ENCODE measurements at places on chromosomes 12 and 14.

DNA sequence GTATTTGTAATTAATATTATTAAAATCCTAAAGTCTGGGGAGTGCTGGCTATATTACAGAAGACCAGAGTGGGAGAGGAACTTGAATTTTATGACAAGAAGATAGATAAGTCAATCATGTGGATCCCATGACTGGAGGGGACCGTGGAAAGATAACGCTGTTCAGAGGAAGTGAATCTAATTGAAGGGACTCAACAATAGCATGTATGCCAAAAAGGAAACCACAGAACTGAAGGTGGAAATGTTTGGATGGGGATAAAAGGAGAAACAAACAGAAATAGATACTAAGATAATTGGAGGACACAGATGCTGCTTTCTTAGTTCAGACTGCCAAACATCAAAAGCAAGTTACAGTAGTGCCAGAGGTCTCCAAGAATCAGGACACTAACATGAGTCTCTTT lies 21.1 kb downstream of the OR6J1 start:
- no peak for DNase-seq

GRCh38 chr14:77580964-77581505 lies 35.4 kb downstream of the SPTLC2 start:
- peak; percentile 74 for DNase-seq

- DNase-seq: no peak
Measured at GRCh38 chr12:86774841-86775388, 518.7 kb upstream of the MGAT4C start.

GRCh38 chr12:28578833-28579252 lies 388.6 kb downstream of the CCDC91 start:
- DNase-seq: no peak

DNA sequence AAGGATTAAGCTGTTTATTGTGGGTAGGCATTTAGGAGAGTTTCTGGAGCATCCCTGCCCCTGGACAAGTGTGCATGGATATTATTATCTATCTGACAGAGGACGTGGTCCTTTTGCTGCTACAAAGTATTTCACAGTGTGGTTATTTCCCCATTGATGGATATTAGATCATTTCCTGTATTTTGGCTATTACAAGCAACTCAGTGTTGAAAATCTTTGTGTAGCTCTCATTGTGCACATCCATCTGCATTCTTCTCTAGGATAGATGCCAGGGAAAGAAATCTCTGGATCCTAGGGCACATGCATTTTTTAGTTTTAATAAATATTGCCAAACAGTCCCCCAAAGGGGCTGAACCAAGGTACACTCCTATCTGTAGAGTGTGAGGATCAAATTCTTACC lies 154.3 kb upstream of the SRRM4 start:
- no peak for DNase-seq

GRCh38 chr14:35958499-35958898 lies 132.4 kb downstream of the BRMS1L start:
- no peak for DNase-seq

DNA sequence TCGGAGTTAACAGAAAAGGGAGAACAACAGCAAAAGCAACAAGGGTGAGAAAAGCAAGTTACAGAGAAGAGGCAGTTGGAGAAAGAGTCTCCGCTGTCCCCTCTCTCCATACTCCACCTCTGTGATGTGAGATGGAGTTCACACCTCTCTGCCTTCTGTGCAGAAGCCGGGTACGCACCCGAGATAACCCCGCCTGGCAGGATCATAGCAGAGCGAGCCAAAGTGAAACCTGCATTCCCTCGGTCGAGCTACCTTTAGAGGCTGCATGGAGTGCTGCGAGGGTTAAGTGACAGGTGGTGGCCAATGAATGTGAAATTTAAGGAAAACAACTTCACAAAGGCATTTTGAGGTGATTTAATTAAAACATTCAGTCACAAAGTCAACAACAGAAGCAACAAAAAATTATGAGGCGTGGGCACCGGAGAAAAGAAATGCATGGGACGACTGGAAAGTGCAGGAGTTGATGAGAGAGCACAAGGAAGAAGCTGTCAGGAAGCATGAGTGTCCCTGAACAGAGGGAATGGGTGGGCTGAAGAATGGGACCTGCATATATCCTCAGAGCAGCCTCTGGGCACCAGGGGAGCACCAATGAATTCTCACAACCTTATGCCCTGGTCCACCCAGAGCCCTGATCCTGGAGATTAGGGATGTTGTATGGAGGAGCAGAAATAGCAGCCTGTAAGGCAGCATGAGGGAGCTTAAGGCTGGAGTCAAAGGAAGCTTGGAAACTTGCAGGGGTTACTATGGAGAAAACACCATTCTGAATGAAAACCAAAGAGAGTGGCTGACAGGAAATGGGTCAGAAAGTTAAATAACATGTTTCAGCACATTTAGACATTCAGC lies 208.3 kb downstream of the EMP1 start:
- DNase-seq: no peak

DNA sequence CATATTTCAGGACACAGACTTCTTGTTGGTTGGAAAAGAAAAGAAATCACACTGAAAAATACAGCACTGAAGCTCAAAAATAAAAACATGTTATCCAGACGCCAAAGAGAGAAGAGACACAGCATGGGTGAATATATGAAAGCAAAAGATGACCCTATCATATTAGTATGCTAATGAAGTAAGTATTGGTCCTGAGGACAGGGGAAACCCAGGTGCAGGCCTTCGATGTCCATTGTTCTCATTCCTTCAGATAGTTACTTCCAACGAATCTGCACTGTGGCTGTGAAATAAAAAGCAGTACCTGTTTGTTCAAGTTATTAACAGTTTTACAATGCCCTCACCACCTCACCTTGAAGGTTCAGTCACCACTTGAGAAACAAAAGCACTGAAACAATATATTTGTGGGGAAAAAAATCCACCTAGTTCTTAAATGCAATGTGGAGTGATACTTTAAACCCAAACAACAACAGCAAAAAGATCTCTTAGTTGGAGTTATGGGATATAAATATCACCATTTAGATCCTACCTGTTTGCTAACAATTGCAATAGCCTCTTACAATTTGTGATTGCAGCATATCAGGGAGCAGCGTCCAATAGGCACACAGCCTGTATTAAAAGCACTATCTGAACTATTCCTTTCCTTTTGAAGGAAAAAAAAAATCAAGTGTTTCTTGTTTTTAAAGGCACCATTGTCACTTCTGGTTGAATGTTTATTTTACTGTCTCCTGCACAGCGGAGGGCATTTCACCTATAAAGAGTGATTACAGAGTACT lies 188.1 kb downstream of the BCAT1 start:
- no peak for DNase-seq

GRCh38 chr12:104605685-104606084 lies 148.9 kb downstream of the CHST11 start:
- no peak for DNase-seq

- no peak for DNase-seq
Measured at GRCh38 chr12:129409281-129409680, 494.5 kb downstream of the TMEM132D start.

- no peak for DNase-seq
Measured at GRCh38 chr12:94187361-94187760, 39.0 kb downstream of the PLXNC1 start.

DNA sequence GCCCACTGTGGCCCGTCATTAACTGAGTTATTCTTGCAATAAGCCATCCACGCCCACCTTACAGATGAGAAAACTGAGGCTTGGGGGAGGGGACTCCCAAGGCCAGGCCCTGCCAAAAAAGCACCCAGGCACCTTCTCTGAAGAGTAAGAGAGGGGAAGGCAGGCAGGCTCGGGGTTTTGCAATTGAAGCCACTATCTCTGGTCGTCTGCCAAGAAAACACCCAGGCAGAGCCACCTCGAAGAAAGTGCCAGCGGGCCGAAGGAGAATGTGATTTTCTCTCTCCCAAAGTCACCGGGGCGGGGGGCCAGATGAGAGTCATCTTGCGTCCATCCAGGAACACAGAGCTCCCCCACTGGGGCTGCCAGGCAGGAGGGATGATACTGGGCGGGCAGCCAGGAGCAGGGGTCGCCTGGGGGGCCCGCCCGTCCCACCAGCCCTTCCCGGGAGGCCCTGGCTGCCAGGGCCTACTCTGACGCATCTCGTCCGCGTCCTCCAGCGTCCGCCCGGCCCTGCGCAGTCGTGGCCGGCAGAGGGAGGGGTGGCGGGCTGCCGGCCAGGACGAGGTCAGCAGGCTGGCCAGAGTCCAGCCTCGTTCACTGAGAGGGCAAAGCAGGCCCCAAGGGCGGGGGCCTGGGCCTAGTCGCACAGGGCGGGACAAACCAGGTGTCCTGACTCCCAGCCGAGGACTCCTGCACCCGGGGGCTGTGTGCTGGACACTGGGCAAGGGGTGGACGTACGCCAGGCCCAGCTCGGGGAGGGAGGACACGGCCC lies 74.3 kb downstream of the RFLNA start:
- no peak for DNase-seq

DNA sequence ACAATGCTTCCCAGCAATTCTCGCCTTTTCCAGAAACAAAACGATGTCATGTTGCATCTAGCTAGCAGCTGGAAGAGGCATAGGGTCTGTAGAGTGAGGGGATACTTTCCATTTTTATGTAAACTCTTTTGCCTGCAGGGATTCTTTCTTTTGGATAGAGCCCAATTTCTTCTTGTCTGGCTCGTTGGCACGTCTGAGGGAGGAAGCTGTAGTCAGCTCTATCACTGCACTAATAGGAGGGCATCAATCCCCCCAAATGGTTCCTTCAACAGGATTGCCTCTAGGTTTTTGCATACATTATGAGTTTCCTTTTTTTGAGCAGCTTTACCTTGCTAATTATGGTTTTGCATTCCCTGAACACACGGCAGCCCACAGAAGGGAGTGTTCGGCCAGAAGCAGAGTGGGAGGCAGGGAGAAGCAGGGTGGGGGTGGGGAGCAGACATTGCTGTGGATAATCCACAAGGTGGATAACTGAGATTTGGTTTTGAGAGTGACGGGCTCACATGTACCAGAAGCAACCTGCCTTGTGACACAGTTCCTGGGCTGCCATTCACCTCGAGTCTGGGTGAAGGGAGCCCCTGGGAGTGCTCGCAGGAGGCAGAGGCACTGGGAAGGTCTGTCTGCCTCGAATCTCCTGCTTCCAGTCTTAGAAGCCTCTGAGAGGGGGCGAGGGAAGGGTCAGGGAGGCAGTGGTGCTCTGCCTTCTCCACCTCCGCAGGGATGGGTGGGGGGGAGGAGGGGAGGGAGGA lies 24.5 kb downstream of the LRTM2 start:
- DNase-seq: no peak

DNA sequence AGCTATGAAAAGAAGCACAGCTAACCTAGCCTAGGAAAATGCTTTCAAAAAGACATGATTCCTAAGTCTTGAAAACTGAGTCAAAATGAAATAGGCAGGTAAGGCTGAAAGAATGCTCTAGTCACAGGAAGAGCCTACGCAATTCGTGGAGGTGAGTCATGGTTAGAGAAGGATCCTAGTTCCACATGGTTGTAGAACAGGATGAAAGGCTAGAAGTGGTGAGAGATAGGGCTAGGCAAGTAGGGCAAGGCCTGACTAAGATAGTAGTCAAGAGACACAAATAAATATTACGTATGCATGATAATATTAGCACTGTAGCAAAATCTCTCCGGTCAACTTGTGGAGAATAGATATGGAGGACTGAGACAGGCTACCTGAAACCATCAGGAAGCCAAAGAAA lies 47.2 kb downstream of the PLCZ1 start:
- DNase-seq: no peak

GRCh38 chr14:61918998-61919397 lies 156.8 kb downstream of the SNAPC1 start:
- no peak for DNase-seq
